ENCODE measurements at places on chromosomes 1 and 21.

GRCh38 chr1:203480525-203481084 lies 5.0 kb downstream of the PRELP start:
- DNase-seq: no peak

DNA sequence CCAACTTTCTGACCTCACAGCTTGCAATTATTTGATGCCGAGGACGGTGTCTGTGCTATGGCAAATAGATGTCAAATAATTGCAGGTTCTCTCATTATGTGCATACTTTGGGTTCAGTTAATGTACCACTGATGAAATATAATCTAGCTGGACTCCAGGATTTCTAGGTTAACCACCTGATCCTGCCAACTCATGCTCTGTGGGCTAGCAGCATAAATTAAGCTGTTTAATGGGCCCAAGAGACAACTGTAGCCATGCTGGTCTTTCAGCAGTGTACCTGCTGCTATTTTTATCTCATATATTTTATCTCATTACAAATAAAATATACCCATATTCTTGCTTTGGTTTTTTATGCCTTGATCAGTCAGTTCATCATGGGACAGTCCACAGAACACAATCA lies 43.3 kb upstream of the HP1BP3 start:
- DNase-seq: peak; percentile 12

DNA sequence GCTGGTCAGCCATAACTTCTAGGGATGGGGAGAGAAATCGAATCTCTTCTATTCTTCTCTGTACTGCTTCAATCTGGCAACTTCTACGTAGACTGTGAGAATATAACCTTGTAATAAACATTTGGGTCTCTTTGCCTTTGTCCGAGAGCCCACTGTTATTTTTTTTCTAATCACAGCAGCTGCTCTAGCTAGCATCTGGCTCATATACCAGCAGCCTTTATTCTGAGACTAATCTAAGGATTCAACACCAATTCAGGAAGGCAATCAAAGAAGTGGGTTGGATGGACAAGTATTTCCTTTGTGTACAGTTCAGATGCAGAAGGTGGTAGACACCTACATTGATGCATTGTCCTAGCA lies 15.6 kb downstream of the PCP4 start:
- no peak for DNase-seq

GRCh38 chr1:180193141-180194047 lies 36.7 kb upstream of the LHX4 start:
- DNase-seq: no peak

DNA sequence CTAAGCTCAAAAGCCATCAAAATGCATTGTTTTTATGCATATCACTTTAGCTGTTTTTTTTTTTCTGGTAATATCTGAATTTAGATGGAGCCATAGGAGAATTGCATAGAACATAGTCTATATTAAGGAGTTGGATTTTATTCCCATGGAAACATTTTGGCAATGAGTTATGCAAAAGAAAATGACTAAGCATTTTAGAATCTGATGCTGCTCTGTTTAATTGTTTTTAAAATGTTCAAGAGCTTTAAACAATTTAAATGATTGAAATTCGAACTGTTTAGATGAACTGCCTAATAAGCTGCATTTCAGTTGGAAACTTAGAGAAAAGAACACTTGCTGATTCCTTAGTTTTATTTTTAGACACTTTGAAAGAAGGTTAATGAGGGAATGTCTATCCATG lies 1531.5 kb upstream of the B3GALT2 start:
- DNase-seq: no peak

- DNase-seq: no peak
These were observed 8.2 kb downstream of the HAPLN2 start for GRCh38 chr1:156627313-156627880.

GRCh38 chr1:84156210-84156621 lies 12.1 kb downstream of the PRKACB start:
- no peak for DNase-seq

- DNase-seq: no peak
These were observed 31.3 kb upstream of the B3GALT5 start for GRCh38 chr21:39581414-39581813.

DNA sequence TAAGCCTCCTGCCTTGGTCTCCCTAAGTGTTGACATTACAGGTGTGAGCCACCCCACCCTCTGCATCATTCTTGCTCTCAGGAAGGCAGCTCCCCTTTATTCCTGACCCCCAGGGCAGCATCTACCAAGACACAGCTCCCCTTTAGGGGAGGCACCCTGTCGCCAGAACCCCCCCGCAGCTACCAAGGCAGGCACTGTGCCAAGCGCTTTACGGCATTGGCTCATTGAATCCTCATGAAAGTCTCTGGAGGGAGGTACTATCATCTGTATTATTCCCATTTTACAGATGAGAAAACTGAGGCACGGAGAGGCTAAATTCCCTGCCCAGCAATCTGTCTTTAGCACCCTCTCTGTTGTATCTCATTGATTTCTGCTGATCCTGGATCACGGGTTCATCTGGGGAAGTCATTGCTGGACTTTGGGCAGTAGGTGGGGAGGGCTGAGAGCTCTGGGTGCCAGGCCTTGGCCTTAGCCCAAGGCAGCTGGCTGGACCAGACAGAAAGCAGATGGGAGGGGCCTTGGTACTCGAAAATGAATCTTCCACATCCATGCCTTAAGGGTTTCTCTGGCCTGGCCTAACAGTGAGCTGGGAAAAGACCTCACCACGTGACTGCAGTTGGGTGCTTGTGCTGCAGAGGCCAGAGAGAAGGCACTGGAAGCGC lies 5.9 kb downstream of the PLOD1 start:
- no peak for DNase-seq

GRCh38 chr1:23039308-23039826 lies 20.1 kb downstream of the KDM1A start:
- DNase-seq: no peak

DNA sequence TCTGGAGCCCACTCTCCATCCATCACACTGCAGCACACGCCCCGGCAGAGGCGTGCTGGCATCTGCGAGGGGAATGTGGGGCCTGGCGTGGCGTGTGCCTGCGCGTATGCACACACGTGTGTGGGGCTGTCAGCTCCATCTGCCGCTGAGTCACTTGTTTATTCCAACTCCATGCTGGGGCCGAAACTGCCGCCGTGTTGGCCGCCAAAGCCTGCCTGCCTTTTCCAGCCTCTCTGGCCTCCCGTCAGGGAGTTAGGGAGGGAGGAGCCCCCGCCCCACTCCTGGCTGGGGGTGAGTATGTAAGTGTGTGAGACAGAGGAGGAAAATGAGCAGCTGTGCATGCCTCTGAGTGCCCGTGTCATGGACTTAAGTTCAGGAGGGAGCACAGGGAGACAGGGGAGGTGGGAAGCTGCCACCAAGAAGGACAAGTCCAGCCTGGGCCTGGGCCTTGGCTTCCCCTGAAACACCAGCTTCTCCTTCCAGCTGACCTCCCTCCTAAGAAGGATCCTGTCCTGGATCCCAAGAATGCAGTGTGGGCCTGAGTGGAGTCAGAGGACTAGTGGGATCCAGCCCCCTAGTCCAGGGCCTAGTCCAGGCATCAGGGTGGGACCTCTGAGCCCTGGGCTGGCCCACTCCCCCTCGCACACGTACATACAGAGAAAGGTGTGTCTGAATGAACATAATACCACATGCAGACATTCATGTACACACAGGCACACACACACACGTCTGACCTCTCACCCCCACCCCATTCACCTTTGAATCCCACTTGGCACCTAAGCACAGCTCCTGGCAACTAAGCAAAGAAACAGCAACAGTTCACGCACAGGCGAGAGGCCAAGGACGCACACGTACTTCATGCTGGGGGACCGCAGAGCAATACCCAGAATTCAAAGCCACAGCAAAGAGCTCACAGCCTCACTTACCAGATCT lies 24.7 kb downstream of the MEF2D start:
- no peak for DNase-seq

DNA sequence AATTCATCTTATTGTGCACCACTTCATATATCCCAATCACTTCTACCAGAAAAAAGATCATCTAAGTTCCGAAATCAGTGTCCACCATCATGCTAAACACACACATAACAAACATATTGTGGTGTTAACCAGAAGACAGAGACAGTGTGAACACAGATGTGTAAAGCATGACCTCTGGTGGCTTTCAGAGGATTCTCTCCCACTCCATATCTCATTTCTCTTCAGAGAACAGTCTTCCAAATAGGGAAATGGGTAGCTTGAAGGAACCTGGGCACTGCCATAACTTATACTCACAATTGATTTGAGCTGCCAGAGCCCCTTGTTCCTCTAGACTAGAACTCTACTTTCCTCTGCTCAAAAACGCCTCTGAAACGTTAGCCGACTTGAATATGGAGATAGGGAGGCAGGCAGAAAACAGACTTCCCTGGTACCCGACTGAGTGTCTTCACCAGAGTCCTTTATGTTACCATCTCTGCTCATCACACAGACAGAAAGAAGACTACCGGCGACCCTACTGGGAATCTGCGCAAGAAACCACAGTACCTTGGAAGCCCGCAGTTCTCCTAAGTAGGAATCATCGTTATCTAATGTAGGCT lies 1.8 kb upstream of the ELAPOR1 start:
- DNase-seq: no peak

DNA sequence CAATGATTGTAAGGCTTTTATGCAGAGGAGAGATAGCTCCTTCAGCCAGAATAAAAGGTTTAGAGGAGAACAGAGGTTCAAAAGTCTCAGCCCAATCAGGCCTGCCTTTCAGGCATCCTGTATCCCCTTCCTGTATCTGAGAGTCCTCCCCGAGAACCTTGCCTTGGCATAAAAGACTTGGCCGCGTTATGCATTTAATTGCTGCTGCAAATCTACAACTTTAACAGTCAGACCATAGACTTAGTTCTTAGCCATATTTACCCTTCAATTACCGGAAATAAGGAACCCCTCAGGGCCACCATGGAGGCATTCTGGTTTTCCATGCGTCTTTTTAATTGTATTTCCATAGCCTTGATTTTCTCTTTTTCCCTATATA lies 18.3 kb upstream of the HYI start:
- DNase-seq: no peak

DNA sequence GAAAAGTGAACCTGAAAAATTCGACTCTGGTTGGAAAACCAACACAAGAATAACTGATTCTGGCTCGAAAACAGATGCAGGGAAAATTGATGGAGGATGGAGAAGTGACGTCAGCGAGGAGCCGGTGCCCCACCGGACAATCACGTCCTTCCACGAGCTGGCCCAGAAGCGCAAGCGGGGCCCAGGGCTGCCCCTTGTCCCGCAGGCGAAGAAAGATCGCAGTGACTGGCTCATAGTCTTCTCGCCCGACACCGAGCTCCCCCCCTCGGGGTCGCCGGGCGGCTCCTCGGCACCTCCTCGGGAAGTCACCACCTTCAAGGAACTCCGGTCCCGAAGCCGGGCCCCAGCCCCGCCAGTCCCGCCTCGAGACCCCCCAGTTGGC lies 1.9 kb downstream of the RUSC1 start:
- peak; percentile 14 for DNase-seq

DNA sequence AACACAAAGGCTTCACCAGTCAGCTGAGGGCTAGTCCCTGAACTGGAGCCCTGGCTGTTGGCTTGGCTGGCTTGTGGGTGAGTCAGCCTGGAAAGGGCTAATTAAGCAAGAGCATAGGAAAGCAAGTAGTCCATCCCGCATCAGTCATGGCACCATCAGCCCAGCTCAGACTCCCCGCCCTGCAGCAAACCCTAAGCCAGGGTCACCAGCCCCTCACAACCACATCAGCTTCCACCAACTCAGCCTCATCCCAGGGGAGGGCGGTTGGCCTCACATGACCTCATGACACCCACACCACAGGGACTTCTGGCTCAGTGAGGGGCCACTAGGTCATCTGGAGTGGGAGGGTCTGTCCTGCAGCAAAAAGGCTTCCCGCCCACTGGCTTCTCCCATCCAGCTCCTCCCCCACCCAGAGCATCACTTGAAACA lies 7.0 kb upstream of the SPATC1L start:
- DNase-seq: no peak

GRCh38 chr1:183470147-183470960 lies 1.9 kb upstream of the SMG7 start:
- DNase-seq: peak; percentile 69

DNA sequence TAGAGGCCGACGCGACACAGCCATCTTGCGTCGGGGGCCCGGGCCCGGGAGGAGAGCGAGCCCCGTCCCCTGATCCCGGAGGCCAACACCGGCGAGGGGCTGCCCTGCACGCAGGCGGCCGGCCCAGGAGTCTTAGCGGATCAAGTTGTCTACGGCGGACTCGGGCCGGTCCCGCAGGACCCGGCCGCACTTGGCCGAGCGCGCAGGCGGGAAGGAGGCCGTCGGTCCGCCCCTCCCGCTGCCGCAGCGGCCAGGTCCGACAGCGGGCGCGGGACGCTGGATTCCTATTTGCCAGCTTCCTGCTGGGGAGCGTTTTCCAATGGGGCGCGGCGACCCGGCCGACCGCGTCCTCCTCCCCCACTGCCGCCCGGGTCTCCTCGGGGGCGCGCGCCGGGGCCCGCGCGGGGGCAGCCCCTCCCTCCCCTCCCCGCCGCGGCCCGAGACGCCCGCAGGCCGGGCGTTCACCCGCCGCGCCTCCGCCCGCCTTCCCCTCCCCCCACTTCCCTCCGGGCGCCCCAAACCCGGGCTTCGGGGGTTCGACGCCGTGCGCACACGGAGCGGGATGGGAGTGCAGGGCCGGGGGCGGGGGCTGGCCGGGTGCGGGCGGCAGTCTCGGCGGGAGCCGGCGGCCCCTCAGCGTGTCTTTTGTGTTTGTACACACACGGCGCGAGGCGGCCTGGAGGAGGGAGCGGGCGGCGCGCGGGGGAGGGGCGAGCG lies 517 bp upstream of the H3-3A start:
- DNase-seq: peak; percentile 84

- DNase-seq: no peak
These were observed 14.8 kb upstream of the PPM1J start for GRCh38 chr1:112729909-112730308.

DNA sequence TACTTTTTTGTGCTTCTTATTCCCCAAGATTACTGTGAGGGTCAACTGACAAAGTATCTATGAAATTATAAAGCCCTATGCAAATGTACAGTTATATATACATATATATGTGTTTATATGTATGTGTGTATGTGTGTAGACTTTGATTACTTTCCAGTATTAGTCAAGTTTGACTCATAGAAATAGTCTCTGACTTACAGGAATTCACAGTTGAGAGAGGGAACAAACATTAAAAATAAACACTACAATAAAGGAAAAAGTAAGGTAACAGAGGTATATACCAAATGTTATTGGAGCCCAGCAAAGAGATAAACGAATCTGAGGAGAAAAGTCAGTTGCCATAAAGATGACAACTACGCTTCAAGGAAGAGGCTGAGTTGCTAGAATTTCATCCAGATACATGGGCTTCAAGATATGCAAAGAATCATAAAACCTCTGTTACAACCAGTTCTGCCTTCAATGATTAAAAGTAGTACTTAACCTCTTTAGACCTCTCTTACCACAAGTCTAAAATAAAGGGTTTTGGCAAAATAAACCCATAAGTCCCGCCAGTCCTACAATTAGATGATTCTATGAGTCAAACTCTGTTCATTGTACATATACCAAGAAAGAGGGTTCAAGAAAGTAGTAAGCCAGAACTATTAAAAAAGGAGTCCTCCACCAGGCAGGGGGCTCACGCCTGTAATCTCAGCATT lies 7.2 kb downstream of the IFT25 start:
- DNase-seq: no peak

GRCh38 chr1:155086856-155087535 lies 8.4 kb downstream of the EFNA3 start:
- DNase-seq: no peak

GRCh38 chr1:117664314-117664713 lies 58.5 kb downstream of the TENT5C start:
- no peak for DNase-seq

- no peak for DNase-seq
These were observed 578.7 kb upstream of the USP24 start for GRCh38 chr1:55793856-55794255.
